HCT116 (cell line): ENCODE measurements at places on chromosomes 3 and 15.

GRCh38 chr15:99951511-99951910 lies 218.3 kb upstream of the LYSMD4 start:
- H3K36me3 ChIP-seq = no peaks in the 10 kb centered on the region
- no peaks in the 10 kb centered on the region for H3K27me3 ChIP-seq
- no peaks in the 10 kb centered on the region for H3K4me1 ChIP-seq

GRCh38 chr15:93656041-93656440 lies 567.0 kb upstream of the RGMA start:
- no peaks in the 10 kb centered on the region for H3K4me1 ChIP-seq
- H3K27ac ChIP-seq = no peak overlapping the region
- no peaks in the 10 kb centered on the region for H3K27me3 ChIP-seq
- H3K36me3 ChIP-seq = no peaks in the 10 kb centered on the region
- no peak for DNase-seq
- H3K4me3 ChIP-seq = no peak overlapping the region

- peak overlapping the region; percentile 66; the same call in 1 of the 2 replicates for H3K27ac ChIP-seq
- no peaks in the 10 kb centered on the region for H3K27me3 ChIP-seq
- DNase-seq = peak; percentile 64
- no peaks in the 10 kb centered on the region for H3K36me3 ChIP-seq
- H3K4me3 ChIP-seq = no peak overlapping the region
- peaks cover 23% of the 10 kb centered on the region for H3K4me1 ChIP-seq
Measured at GRCh38 chr3:58874795-58875194, 175.0 kb downstream of the CFAP20DC start.

DNA sequence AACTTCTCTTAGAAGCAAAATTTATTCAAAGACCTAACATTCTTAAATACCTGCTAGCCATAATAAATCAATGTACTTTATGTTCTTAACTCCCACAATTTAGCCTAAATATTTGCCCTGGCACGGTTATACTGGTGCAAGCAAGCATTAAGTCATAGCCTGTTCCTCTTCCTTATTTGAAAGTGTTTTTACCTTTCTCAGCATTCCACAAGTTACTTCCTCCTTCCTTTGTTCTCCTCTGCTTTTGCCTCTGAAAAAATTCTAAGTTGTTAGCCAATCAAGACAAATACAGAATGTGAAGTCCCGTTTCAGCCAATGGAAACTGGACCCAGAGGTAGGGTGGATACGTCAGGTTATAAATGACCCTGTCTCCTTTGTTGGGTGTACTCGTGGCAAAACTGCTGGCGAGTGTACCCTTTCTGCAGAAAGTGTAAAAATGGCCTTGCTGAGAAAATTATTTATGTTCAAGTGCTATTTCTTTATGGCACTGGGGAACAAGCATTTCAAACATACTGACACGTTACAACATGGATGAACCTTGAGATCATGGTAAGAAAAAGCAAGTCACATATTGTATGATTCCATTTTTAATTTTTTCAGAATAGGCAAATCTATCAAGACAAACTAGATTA lies 3.1 kb upstream of the TATDN2 start:
- H3K36me3 ChIP-seq = no peaks in the 10 kb centered on the region
- DNase-seq = no peak
- no peak overlapping the region for H3K27ac ChIP-seq
- peaks cover 17% of the 10 kb centered on the region for H3K4me1 ChIP-seq

DNA sequence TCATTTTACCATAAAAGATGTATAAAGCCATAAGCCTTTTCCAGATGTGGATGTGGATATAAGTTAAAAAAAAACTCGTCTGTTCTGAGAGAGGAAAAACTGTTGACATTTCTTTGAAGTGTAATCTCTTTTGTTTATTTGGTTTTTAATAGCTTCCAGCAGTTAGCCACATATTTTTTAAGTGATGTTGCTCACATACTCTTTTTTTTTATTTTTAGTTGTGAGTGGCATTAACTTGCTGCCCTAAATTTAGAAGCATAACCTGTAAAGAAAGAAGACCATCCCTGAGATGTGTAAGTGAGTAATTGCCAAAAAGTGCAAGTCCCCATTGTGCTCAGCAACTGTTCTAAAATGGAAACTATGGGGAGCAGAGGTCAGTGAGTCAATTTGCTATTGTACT lies 415.9 kb upstream of the MDFIC2 start:
- H3K4me3 ChIP-seq = no peak overlapping the region
- no peaks in the 10 kb centered on the region for H3K27me3 ChIP-seq
- no peaks in the 10 kb centered on the region for H3K36me3 ChIP-seq
- no peak for DNase-seq

DNA sequence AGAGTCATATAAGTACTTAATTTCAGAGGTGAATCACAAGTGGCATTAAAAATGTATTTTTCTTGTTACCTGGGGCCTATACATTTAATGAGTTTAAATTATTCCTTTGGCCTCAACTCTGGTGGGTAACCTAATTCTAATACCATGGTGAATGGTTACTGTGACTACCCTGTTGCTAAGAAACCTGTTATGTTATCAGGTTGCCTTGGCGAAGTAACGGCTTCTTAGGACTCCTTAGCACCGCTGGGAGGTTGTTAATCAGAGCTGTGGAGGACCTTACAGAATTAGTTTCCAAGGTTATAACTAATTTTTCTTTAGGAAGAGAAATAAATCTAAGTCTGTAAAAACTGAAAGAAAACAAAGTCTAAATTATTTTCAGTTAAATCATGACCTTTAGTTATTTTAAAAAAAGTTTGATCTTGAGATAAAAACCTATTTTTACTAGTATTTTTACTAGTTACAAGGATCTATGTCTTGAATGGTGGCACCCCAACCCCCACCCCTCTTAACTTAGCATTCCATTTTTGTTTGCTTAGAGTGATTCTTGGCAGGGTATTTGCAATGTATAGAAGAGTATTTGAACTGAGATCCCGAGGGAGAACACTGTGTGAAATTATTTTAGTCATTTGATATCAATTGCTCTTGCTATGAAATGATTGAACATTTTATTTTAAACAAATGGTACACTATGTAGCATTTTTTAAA lies 155.5 kb downstream of the FNDC3B start:
- no peak overlapping the region for H3K4me3 ChIP-seq
- H3K4me1 ChIP-seq = no peaks in the 10 kb centered on the region
- no peaks in the 10 kb centered on the region for H3K36me3 ChIP-seq
- H3K27me3 ChIP-seq = no peaks in the 10 kb centered on the region
- H3K27ac ChIP-seq = no peak overlapping the region

DNA sequence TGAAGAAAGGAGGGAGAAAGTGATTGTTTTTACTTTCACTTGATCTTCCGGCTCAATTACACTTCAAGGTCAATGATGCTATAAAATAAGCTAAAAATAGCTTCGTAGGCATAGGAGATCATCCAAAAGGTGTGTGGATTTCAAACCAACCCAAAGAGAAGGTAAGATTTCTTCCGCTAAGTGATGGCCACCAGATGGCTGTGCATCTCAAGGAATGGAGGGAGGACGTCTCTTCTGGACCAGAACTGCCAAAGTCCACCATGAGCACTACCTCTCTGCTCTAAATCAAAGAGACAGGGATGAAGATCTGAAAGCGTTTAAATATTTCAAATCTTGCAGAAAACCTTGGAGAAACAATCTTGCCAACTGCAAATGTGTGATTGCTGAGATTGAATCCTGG lies 199.1 kb upstream of the ZPLD1 start:
- DNase-seq = no peak
- no peak overlapping the region for H3K4me3 ChIP-seq
- no peaks in the 10 kb centered on the region for H3K27me3 ChIP-seq
- no peak overlapping the region for H3K27ac ChIP-seq
- no peaks in the 10 kb centered on the region for H3K4me1 ChIP-seq

GRCh38 chr15:93312891-93313486 lies 224.0 kb upstream of the RGMA start:
- H3K4me3 ChIP-seq = no peak overlapping the region
- H3K27ac ChIP-seq = no peak overlapping the region
- DNase-seq = no peak
- peaks cover 16% of the 10 kb centered on the region for H3K27me3 ChIP-seq

DNA sequence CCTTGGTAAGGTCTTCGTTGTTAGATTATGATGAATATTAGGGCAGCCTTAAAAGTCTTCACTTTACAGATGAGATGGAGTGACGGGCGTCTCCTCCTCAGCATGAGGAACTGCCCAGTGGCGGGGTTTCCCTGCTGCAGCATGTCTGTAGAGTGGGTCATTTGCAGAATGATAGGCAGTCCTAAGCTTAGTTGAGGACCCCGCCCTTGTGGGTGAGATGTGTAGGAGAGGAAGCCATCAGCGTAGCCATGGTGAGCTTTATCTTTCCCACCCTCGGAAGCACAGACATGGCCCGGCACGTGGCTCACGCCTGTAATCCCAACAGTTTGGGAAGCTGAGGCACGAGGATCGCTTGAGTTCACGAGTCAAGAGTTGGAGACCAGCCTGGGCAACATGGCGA lies 877 bp downstream of the NIT2 start:
- no peak for DNase-seq
- no peaks in the 10 kb centered on the region for H3K27me3 ChIP-seq
- H3K4me3 ChIP-seq = peak overlapping the region; percentile 79
- no peaks in the 10 kb centered on the region; the same call in 1 of the 2 replicates for H3K36me3 ChIP-seq
- H3K4me1 ChIP-seq = peaks cover 7% of the 10 kb centered on the region
- H3K27ac ChIP-seq = peak overlapping the region; percentile 79

- H3K27me3 ChIP-seq = no peaks in the 10 kb centered on the region
- no peak overlapping the region for H3K4me3 ChIP-seq
- peaks cover 4% of the 10 kb centered on the region; the same call in 1 of the 2 replicates for H3K4me1 ChIP-seq
- peaks cover 46% of the 10 kb centered on the region for H3K36me3 ChIP-seq
Measured at GRCh38 chr15:70092464-70093027, 5.2 kb downstream of the TLE3 start.

DNA sequence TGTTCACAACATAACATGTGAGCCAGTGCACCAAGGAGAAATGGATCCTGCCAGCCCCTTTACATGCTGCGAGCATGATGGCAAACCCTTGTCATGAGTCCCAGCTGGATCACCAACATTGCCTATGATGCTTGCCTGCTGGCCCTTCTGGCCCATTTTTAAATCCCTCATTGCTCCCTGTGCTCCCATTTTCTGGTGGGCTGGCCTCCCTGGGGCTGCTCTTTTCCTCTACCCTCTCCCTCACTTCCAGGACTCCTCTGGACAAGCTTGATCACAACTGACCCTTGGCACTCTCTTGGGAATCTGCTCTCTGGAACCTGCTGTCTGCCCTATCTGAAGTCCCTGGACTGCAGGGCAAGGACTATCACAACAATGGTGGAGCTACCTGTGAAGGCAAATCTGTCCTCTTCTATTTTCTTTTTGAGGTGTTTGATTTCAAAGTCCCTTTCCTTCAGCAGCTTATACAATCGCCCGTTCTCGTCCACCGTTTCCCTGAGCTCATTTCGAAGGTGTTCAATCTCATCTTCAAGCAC lies 16.3 kb downstream of the CCDC13 start:
- no peaks in the 10 kb centered on the region for H3K36me3 ChIP-seq
- no peak for DNase-seq
- H3K4me1 ChIP-seq = no peaks in the 10 kb centered on the region
- H3K27me3 ChIP-seq = no peaks in the 10 kb centered on the region
- H3K27ac ChIP-seq = no peak overlapping the region

DNA sequence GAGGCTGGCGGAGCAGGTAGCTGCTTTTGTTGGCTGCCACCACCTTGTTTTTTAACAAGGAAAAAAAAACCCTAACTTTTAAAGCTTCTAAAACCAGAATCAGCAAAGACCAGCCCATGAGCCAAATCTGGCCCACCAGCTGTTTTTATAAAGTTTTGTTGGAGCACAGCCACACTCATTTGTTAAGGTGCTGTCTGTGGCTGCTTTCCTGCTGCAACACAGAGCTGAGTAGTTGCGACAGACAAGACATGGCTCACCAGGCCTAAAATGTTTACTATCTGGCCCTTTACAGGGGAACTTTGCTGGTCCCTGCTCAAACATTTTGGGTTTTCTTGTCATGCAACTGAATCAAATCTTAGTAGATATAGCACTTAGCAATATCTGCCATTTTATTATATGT lies 18.9 kb downstream of the EFCAB12 start:
- peaks cover 5% of the 10 kb centered on the region; the same call in 1 of the 2 replicates for H3K4me1 ChIP-seq
- no peak overlapping the region for H3K4me3 ChIP-seq
- no peaks in the 10 kb centered on the region for H3K36me3 ChIP-seq
- H3K27ac ChIP-seq = no peak overlapping the region
- no peak for DNase-seq
